ENCODE measurements at places on chromosomes 2 and 18.

- no peak for DNase-seq
Measured at GRCh38 chr2:44922776-44923175, 18.7 kb upstream of the SIX3 start.

- DNase-seq: no peak
Measured at GRCh38 chr18:59916746-59917145, 16.9 kb downstream of the PMAIP1 start.

DNA sequence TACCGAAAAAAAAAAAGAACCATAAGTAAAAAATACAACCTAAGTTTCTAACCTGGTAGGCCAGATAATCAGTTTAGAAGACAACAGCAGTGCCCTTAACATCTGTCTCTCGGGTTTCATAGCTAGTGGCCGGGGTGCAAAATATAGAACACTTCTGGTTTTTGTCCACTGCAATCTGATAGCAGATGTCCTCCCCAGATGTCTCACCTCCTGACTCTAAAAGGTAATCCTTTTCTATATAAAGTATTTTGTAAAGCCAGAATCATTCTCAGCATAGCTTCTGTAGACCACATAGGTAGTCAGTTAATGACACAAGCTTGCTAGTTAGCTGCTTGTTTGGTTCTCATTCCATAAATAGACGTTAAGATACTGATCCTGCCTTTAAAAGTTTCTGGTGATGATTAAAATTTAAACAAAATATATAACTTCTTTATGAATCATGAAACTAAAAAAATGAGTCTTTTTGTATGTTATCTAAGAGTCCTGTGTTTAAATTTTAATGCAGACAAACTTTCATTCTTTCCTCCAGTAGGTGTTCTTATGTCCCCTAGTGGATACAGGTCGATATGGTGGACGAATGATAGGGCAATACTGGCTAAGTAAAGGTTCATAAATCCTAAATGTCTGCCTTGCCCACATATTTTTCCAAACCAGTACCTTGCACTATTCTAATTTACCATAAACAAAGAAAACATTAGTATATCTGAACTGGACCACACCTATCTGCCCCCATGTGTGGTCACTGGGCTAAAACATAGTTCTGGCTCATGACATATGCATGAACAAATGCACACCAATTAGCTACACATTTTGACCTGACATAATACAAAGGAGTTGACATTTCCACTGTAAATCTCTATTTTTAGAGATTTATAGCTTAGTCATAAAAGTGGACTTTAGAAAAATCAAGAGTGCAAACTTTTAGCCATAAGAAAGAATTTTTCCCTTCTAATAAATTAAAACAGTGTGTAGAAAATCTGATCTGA is 171.0 kb downstream of the SRBD1 start:
- DNase-seq: no peak

- no peak for DNase-seq
Measured at GRCh38 chr2:208025814-208026184, 472 bp upstream of the PLEKHM3 start.

GRCh38 chr2:188628989-188629752 is 337.5 kb downstream of the GULP1 start:
- DNase-seq: no peak
